Cortex of kidney (tissue), 1 donor: ENCODE measurements at places on chromosomes 3 and 15.

DNA sequence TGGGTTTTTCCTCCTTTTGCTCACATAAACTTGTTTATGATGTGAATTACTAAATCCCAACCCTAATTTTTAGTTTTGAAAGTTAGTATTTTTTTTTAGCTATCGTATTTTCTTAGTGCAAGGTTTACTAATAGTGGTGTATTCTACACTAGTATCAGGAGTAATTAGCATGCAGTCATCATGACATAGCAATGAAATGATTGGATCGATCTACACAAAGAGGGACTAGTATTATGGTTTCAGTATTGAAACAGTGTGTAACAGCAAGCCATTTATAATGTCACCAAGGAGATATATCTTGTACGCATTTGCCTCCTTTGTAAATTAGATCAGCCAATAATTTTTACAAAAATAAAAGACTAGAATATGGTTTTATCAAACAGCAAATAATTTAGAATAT lies 38.7 kb downstream of the RNF111 start:
- no peak for DNase-seq

GRCh38 chr3:24607281-24607680 lies 112.6 kb upstream of the THRB start:
- DNase-seq: no peak

- no peak for DNase-seq
These were observed 115.8 kb downstream of the NEK10 start for GRCh38 chr3:27253391-27253790.

DNA sequence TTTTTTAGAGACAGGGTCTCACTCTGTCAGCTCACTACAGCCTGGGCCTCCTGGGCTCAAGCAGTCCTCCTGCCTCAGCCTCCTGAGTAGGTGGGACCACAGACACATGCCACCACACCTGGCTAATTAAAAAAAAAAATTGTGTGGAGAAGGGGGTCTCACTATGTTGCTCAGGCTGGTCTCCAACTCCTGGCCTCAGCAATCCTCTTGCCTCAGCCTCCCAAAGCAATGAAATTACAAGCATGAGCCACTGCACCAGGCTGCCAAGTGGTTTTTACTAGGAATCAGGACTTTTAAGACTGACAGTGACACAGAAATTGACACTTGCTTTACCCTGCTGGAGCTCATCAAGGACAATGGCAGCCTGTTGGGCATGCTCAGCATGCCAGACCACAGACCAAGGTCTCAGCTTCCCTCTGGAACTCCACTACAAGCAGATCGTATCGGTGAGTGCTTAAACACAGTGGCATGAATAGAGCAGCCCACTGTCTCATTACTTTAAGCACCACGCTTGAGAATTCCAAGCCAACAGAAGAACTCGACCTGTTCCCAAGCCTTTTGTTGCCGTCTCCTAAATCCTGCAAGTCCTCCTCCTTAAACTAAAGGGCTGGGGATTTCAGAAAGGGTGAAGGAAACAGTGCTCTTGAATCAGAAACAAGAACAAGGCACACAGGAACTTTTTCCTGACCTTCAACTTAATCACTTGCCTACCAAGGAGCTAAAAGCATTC lies 41.4 kb downstream of the EOMES start:
- no peak for DNase-seq

GRCh38 chr3:50520849-50521248 lies 17.4 kb upstream of the CACNA2D2 start:
- no peak for DNase-seq

GRCh38 chr3:153003441-153003840 lies 158.6 kb upstream of the RAP2B start:
- DNase-seq: no peak

- no peak for DNase-seq
These were observed 106.2 kb upstream of the MCTP2 start for GRCh38 chr15:94125156-94125555.

DNA sequence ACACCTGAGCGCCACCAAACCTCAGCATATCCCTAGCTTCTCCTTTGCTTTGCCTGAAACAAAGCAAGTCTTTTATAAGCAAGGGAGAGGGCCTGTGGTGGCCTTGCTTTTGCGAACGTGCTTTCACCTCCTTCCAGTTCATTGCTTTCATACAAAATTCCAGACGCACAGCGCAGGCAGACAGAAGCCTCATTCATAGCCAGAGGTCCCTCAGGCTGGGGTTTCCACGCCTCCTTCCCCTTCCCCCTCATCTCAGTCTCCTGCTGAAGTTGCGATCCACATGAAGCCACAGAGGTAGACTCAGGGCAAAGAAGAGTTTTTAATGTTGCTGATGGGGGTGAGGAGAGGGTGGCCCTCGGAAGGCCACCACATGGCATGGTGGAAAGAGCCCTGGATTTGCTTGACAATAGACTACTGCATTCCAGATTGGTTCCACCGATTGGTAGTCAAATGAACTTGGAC lies 59.4 kb upstream of the FLNB start:
- DNase-seq: no peak

GRCh38 chr3:169822540-169822939 lies 9.8 kb upstream of the LRRC34 start:
- DNase-seq: no peak

GRCh38 chr3:178826435-178827123 lies 245.0 kb downstream of the ZMAT3 start:
- DNase-seq: no peak

- no peak for DNase-seq
These were observed 25.3 kb downstream of the PRICKLE2 start for GRCh38 chr3:64199932-64200331.

DNA sequence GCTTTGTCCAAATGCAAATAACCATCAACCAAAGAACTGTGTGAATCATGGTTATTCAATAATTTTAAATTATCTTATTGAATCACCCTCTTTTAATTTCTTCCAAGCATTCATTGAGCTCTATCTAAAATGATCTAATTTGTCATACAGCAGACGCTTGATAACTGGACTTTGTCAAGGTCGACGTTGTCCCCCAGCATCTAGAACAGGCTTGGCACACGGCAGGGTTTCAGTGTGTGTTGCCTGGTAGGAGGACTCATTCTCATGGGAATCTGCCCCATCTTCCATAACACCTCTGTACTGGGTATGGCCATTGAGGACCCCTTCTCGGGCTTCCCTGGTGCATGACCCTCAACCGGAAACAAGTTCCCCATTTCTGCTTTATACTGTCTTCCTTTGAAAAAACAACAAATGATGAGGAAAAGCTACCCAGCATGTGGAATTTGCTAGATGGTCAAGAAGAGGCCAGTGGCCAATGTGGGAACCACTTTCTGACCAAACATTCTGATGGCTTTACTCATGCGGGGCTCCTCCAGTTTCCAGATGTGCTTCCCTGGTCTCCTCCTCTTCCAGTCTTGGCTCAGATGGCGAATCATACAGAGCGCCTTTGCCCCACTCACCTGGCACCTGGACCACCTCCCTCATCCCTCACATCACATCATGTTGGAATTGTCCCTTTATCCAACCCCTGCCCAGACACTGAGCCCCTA lies 41.7 kb upstream of the SEC22A start:
- no peak for DNase-seq

DNA sequence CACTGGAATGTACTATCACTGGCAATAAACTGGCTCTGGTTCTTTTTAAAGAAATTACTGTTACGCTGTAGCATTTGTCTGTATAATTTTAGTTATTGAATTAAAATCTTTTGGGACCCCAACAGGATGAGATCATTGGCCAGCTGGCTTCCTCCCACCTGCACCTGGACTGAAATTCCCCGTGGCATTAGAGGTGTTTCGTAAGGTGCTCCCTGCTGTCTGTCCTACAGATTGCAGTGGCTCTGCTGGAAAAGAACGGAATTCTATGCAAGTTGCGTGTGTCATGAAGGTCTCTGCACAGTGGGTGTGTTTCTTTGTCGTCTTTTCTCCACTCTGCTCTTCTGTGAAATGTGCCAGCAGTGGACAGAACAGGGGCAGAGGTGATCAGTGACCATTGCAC lies 383.4 kb downstream of the PTPRG start:
- no peak for DNase-seq
